Omental fat pad (tissue), 4 donors: ENCODE measurements at places on chromosomes 7 and 10. TPM values are rescaled to one million over a fixed set of nuclear protein-coding genes. Genes with fewer than 3 reads are reported as not detected.
A peak's percentile ranks its signal among the peaks of the same experiment; 100 is the strongest.

PRKAR2B gene
- 411 TPM for total RNA-seq

LMOD2 gene
- not detected for total RNA-seq

CUL2 gene
- total RNA-seq, result 17.2 TPM

GIMAP5 gene
- total RNA-seq, result 17.0 TPM

COL13A1 gene
- total RNA-seq, result not detected

ATOH7 gene
- not detected for total RNA-seq

NUTM2B gene
- total RNA-seq, result 0.19 TPM

- no peak for DNase-seq
Measured at GRCh38 chr7:70063927-70064326, 465.7 kb downstream of the AUTS2 start.

DNA sequence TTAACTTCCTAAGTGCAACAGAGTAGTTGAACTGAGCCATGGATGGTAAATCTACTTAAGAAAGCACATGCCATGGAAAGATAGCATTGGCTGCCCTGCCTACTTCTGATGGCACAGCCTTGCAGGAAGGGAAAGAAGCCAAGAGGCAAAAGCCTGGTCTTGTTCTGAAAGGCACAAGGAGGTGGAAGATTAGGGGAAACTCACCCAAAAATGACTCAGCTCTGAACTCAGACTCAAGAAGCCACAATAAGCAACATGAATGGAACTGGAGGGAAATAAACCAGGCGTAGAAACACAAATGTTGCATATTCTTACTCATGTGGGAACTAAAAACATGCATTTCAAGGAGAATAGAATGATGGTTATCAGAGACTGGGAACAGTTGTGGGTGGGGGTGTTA lies 20.8 kb upstream of the ALOX5 start:
- DNase-seq, result no peak

GRCh38 chr10:129942936-129943715 lies 20.9 kb downstream of the EBF3 start:
- DNase-seq, result no peak

DNA sequence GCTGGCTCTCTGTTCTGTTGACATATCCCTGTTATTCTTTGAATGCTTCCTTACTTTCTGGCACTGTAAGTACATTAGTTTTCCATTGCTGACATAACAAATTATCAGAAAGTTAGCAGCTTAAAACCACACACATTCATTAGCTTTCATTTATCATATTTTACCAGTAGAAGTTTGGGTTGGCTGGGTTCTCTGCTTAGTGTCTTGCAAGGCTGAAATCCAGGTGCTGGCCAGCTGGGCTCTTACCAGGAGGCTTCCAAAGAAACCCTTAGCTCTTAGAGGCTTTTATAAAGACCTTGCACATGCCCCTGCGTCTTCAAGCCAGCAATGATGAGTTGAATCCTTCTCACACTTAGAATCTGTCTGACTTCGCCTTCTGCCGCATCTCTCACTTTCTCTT lies 160.6 kb downstream of the MLLT10 start:
- DNase-seq, result no peak

DNA sequence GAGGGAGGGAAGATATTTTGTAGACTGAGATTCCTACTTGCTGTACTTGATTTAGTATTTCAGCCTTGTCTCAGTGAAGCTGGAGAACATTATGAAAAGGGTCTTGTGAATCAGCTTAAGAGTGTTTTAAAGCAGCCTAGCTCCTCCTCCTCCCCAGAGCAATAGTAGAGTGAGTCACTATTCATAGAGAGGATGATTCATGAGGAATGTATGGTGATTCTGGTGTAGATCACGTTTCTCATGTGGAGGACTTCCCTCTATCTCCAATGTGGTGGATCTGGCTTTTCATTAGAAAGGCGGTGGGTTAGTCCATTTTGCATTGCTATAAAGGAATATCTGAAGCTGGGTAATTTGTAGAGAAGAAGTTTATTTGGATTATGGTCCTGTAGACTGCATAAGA lies 340.1 kb upstream of the CHRM2 start:
- no peak for DNase-seq

DNA sequence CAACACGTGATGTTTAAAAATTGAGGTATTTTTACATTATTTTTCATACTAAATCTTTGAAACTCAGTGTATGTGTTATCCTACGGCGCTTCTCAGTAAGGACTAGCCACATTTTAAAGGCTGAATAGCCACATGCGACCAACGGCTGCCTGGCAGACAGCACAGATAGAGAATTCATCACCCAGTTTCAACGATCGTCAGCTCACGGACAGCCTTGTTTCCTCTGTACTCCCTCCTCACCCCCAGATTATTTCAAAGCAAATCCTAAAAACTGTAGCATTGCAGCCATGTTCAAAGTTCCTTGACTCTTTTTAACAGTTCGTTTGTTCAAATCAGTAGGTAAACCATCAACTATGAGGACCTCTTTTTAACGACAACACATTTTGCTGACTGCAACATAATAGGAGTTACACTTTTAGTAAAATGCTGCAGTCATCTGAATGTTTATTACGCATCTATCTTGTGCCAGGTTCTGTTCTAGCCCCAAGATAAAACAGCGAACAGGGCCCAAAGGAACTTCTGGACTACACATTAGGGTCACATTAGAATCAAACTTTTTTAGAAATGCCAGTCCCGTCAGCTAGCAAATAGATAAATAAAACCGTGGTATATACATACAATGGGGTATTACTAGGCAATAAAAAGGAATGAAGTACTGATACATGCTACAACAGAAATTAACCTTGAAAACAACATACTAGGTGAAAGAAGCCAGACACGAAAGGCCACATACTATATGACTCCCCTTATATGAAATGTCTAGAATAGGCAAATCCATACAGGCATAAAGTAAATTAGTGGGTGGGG lies 5.7 kb downstream of the OSBPL3 start:
- no peak for DNase-seq

DNA sequence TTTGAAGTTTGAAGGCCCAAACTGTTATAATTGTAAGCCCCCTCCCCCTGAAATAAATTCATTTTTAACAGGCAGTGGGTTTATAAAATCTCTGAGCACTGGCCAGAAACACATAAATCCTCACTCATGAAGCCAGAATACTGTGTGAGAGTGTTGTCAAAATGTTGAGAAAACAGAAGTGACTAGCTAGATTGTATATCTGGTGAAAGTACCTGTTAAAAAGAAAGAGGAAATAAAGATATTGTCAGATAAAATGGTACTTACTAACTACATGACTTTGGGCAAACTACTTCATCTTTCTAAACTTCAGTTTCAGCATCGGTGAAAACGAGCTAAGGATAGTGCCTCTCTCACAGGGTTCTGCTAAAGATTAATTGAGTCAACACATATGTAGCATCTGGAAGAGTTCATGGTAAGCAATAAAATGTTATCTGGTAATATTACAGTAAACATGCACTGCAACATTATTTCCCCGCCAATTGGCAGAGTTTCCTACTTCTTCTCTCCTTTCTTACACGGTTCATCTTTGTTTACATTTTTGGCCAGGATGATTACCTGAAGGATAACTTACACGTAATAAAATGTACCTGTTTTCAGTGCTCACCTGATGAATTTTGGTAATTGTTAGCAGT lies 202.5 kb upstream of the CHRM2 start:
- no peak for DNase-seq

DNA sequence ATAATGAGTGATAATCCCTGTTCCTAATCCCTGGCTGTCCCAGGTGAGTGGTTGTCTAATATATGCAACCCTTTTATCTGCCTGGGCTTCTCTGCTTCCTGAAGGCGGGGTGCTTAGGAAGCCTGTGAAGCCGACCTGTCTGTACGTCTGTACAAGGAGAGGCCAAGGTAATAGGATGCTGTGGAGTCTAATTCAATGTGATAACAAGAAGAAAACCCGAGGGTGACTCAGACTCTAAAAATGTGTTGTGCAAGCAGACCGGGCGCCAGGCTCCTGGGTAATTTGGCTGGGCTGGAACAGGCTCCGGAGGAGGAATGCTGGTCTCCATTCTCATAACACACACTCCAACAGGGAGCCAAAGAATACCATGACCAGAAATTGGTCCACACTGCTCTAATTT lies 43.6 kb downstream of the THNSL1 start:
- DNase-seq, result peak; percentile 57

DNA sequence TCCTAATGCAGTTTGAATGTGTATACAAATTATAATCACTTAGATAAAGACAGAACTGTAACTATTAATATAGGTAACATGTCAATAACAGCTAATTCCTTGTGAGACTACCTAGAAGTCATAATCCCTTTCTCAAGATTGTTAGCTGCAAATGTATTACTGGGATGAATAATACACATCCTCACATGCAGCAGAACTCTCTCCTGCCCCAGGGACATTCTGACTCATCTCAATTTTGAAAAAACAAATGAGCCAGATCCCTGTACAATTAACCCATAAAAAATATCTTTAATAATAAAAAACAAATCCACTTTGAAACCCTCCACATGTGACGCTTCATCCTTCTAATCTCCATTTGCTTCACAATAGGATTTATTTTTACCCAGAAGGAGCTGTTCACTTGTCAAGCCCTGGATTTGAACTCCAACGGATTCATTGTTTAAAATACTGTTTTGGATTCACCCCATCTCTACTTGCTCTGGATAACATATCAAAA lies 428.4 kb upstream of the TEX47 start:
- no peak for DNase-seq

- DNase-seq, result no peak
Measured at GRCh38 chr7:78261302-78261701, 462.7 kb downstream of the PHTF2 start.

- no peak for DNase-seq
Measured at GRCh38 chr7:45028920-45029344, 28.9 kb downstream of the CCM2 start.

- DNase-seq, result no peak
Measured at GRCh38 chr10:69403519-69403918, 13.2 kb downstream of the TACR2 start.

DNA sequence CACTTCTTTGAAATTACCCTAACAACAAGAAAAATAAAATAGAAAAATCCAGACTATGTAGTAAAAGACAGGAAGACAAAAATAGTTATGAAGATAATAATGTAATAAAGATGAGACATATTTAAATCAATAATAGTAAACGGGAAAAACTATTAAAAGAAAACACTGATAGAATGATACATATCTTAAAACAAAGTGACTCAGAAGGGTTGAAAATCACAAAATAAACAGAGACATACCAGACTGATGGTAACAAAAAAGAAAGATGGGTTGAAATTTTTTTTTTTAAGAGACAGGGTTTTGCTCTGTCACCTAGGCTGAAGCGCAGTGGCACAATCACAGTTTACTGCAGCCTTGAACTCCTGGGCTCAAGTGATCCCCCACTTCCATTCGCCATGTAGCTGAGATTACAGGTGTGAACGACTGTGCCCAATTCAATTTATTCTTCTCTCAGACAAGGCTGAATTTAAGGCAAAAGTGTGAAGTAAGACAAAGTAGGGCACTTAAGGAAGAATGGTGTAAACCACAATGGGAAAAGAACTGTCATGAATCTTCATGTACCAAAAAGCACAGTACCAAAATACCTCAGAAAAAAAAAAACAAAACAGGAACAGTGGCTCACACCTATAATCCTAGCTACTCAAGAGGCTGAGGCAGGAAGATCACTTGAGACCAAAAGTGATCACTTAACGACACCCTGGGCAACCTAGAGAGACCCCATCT lies 47.4 kb downstream of the LMBR1 start:
- no peak for DNase-seq

- no peak for DNase-seq
Measured at GRCh38 chr7:22252936-22253536, 103.9 kb downstream of the RAPGEF5 start.
